AML-193 (cell line): ENCODE measurements at places on chromosomes 6 and 20.

DNA sequence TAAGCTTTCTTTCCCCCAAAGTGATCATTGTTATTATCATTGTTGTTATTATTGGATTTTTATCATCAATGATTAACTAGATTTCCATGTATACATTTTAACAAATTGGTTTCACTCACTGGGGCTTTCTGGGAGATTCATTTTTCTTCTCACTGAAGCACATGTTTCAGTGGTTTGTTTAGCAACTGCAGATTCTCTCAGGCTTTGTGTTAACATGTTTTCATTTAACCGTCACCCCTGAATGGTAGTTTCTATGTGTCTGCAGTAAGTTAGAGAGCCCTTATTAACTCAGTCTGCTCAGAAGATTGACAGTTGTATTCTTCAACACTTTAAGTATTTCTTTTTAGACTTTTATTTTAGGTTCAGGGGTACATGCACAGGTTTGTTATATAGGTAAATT lies 12.4 kb downstream of the ZKSCAN4 start:
- no peak for DNase-seq

GRCh38 chr6:76347539-76347938 lies 275.1 kb upstream of the IMPG1 start:
- no peak for DNase-seq

DNA sequence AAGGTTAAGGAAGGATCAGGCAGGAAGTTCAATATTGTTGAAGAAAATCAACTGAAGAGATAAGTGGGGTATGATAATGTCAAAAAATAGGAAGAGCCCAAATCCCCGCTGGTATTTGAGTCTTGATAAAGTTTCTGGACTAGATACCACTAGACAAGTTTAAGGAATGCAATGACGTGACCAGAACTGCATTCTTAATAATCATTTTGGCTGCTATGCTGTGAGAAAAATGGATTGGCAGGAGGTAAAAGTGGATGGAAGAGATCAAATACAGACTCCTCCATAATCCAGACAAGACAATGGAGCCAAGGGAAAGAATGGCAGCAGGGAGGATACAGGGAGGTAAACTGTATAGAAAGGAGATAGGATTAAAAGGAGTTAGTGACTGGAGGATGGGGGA lies 128.2 kb downstream of the COL12A1 start:
- DNase-seq: no peak

DNA sequence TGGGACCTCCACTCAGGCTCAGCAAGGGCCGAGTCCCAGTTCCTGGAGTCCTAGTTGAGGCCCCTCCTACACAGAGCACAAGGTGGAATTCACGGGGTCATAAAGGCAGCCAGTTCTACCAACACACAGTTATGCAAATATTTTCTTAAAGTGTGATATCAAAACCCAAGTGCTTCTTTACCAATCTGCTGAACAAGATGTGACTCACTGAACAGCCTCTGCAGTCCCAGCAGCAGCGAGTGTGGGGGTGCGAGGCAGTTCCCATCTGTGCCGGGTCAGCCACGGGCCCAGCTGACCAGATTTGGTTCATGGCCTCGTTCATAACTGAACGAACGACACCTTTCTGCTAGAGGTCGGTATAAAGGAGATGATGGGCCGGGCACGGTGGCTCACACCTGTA lies 4.5 kb upstream of the TCEA2 start:
- no peak for DNase-seq

DNA sequence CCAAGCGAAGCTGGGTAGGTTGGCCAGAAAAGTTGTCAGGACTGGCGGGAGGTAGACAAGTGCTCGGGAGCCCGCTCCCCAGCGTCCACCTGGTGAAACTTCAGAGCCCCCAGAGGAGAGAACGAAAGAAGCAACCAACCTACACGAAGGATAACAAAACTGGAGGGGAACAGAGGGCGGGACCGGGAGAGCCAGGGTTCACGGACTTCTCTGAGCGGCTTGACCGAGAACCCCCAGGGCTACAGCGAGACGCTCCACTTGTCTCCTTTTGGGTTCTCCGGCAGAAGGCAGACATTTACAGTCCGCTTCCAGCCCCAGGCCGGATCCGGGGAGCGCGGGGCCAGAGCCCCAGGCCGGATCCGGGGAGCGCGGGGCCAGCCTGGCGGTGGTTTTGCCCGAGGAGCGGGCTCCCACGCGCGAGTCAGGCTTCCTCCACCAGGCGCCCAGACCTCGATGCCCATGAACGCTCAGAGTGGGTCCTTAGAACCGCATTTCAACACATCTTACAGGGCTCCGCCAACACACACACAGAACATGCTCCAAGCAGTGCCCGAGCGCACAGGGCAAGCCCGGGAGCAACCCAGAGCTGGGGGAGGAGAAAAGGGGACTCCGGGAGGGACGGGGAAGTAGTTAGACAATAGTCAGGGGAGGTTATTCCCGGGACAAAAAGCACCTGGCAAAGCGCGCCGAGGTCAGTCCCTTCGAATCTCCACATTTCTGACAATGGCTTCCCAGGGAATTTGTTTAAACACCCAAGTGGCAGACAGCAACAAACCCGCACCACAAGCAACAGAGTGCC lies 1.1 kb downstream of the PTPRK start:
- no peak for DNase-seq

DNA sequence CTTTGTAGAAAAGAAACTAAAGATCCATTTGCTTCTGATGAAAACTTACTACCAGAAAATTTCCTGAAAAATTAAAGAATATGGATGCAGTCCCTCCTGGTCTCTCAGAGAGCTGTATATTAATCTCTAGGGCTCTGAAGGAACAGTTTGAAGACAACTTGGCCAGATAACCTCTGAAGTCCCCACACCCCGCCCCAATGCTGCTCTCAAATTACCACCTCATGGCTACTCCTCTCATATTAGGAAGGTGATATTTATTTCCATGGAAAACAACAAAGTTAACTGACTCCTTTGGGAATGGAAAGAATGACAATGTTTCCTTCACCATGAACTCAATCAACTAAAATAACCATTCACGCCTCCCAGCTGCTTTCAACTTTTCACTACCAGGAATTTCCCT lies 408.4 kb upstream of the FLRT3 start:
- DNase-seq: no peak

- DNase-seq: no peak
Observed at GRCh38 chr6:113574147-113574546, 283.0 kb upstream of the MARCKS start.

- no peak for DNase-seq
Observed at GRCh38 chr6:113370508-113371502, 486.3 kb upstream of the MARCKS start.

DNA sequence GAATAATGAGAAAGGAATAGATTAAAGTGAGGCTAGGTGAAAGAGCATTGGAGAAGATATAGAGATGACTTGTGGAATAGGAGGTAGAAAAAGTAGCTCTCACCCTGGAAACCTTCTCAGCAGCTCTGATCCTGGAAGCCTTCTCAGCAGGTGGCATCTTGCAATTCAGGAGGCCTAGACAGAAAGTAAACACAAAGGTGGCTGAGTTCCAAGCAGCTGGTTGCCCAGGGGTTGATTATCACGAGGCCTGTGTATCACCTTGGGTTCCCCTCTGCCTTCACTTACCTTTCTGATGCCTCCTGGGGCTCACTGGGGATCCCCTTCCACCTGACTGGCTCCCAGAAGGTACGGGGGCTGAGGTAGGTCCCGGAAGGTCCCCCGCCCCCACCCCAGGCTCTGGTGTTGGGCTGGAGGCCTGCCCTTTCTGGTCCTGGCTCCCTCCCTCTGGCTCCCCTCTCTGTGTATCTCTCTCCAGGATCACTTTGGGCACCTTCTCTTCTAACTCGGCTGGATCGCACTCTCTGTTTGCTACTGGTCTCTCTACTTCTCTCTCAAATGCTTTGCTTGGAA lies 9.7 kb downstream of the MDC1 start:
- DNase-seq: no peak

DNA sequence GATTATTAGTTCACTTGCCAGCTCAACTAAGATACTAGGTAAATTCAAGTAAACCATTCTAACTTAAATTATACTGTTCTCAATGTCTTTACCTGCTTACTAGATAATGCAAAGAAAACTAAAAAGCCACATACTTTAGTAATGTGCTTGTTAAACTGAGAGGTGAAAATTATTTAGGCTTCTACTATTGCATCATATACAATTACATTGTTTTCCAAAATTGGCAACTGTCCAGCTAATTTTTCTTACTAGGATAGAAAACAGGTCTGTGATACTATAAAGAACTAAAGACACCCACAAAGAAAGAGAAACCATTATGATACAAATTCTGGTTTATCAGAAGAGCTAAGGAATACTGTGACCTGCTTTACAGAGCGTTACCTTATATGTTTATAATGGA lies 45.6 kb upstream of the ALDH8A1 start:
- no peak for DNase-seq

DNA sequence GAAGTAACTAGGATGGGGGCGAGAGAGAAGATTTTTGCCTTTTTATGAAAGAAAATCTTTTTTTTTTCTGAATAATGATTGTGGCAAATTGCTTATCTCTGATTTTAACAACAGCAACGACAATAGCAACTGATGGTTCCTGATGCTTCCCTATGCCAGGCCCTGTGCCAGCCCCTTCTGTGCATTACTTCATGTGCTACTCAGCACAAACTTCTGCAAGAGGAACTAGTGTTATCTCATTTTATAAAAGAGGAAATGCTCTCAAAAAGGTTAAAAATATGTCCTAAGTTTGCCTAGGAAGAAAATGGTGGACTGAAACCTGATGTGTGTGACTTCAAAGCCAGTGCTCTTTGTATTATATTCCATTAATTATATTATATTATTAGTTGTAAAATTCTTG lies 74.0 kb upstream of the RALGAPA2 start:
- DNase-seq: peak; percentile 92

DNA sequence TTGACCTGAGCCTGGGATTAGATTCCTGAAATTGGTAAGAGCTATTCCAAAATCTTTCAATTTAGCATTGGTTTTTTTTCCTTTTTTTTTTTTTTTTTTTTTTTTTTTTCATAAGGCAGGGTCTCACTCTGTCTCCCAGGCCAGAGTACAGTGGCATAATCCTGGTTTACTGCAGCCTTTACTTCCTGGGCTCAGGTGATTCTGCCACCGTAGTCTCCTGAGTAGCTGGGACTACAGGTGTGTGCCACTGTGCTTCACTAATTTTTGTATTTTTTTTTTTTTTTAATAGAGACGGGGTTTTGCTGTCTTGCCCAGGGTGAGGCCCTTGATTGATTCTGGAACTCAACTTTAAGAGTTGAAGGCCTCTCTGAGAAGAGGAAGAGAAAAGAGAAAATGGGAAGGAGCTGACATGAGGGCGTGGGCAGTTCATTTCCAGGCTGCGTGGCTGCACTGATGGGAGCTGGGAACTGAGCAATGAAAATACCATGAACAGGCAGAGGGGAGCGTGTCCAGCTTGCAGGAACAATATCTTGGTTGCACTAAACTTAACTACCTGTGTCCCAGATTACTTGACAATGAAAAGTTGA lies 24.6 kb downstream of the KDM1B start:
- DNase-seq: no peak

DNA sequence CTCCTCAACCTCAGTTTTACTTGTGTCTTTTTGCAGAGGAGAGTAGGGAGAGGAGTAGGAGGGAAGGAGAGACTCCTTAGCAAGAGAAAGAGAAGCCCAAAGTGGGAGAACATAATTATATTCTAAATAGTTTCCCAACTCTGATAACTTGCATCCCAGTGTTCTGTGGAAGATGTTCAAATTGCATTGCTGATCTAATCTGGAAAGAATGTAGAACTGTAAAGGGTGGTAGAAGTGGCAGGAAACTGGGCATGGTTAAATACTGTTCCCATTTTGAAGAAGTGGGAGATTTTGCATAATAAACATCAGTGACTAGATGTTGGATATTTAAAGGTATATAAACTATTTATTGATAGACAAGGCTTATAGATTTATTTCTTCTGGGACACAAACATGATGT lies 42.6 kb upstream of the HMGN3 start:
- no peak for DNase-seq

DNA sequence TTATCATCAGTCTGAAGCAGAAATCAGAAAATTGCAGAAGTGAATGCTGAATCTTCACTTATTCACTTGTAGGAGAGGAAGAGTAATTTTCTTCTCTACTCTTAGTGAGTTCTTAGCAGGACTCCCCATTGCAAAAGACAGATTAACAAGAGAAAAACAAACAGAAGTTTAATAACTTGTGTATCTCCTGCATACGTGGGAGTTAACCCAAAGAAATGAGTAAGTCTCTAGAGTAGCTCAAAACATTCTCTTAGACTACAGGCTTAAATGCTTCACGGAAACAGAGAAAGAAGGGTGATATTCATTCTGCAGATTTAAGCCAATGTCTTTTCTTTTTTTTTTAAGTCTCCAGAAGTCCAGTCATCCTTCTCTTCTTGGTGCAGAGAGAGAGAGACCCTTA lies 97.9 kb upstream of the TMEM181 start:
- DNase-seq: no peak

DNA sequence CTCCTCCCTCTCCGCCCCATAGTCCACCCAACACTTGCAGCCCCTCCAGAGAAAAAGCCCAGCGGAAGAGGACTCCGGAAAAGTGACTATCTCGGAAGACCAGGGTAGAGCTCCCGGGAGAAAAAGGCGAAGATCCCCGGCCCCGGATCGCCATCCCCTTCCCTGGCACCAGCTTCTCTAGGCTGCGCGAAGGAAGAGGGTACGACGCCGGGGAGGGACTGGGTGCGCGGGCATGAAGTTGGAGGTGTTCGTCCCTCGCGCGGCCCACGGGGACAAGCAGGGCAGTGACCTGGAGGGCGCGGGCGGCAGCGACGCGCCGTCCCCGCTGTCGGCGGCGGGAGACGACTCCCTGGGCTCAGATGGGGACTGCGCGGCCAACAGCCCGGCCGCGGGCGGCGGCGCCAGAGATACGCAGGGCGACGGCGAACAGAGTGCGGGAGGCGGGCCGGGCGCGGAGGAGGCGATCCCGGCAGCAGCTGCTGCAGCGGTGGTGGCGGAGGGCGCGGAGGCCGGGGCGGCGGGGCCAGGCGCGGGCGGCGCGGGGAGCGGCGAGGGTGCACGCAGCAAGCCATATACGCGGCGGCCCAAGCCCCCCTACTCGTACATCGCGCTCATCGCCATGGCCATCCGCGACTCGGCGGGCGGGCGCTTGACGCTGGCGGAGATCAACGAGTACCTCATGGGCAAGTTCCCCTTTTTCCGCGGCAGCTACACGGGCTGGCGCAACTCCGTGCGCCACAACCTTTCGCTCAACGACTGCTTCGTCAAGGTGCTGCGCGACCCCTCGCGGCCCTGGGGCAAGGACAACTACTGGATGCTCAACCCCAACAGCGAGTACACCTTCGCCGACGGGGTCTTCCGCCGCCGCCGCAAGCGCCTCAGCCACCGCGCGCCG lies 822 bp downstream of the FOXQ1 start:
- no peak for DNase-seq

- DNase-seq: no peak
Observed at GRCh38 chr20:46107061-46107460, 11.1 kb upstream of the CD40 start.

DNA sequence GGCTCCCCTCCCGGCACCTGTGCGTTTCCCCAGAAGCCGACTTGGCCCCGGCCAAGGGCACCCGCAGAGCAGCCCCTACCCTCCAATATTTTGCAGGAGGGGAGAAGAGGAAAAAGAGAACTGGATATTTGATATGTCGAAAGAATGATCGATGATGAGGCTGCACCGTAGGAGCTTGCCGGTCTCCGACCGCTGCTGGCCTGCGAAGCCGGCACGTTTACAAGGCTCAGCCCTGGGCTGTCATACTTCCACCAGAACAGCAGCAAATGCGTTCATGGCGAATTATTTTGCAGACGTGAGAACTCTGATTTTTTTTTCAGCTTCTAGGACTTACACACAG lies 296.7 kb downstream of the TFAP2C start:
- DNase-seq: no peak

GRCh38 chr6:487956-488355 lies 96.4 kb downstream of the IRF4 start:
- DNase-seq: no peak

GRCh38 chr6:32589596-32590449 lies at the start of gene HLA-DRB1:
TSS of gene HLA-DRB1 (minus strand) at chr6:32589848. CDS start at chr6:32589742, 106 bp downstream.
- DNase-seq: peak; percentile 18
